ENCODE measurements at places on chromosomes 3 and 15.

- no peak for DNase-seq
Measured at GRCh38 chr15:53129121-53129904, 339.2 kb upstream of the ONECUT1 start.

DNA sequence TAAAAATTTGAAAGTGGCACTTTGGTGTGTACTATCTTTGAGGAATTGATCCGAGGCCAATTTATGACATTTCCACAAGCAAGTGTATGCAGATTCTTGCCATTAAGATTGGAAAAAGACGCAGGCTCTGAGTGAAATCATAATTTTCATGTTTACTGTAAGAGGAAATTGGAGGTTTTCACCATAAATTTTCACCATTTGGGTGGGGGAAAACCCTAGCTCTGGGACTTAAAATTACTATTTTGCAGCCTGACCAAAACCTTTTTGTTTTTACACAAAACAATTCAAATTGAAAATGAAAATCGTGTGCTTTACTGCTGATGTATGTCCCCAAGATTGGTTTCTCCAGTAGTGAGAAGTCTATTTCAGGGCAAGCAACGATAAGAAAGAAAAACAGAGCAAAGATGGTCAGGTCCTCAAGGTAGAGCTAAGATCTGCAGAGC, 282.6 kb downstream of the FOXP1 start:
- DNase-seq, result no peak

- no peak for DNase-seq
Measured at GRCh38 chr3:189772584-189772983, 141.4 kb downstream of the TP63 start.

- no peak for DNase-seq
Measured at GRCh38 chr3:131630807-131631206, 128.0 kb upstream of the MRPL3 start.

GRCh38 chr3:39146083-39146501, 7.3 kb downstream of the CSRNP1 start:
- DNase-seq, result no peak

DNA sequence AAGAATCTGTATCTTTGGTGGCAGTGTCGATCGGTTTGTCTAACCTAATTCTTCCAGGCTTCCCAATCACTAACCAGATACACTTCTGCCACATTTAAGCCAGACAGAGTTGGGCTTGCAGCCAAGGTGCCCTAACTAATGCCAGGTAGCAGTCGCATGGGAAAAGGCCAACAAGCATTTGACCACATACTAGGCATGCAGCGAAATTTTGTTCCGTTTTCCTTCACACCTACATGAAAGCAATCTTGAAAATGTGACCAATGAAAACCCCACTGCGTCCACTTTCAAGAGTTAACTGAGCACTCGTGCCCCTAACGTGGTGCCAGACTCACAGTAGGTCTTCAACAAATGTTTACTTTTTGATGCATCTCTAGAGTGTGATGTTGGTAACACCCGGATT, 192.2 kb upstream of the TPM1 start:
- no peak for DNase-seq

- DNase-seq, result no peak
Measured at GRCh38 chr3:139655909-139656595, 21.7 kb downstream of the NMNAT3 start.
